ENCODE measurements at places on chromosomes 16 and 17.

DNA sequence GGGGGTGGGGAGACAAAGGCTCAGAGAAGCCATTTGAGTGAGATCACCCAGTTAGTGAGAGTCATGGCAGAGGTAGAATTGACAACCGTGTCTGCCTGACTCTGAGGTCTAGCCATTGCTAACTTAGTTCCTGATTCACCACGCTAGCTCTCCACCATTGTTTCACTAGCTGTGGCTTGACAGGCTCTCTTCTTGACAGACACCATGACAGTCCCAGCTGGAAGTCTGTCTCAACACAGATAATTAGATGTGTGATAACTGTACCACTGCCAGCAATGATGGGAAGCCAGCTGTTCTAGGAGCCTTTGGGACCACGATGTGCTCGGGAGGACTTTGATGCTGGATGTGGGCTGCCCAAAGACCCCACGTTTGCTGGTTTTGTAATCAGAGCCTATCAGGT is 170.5 kb upstream of the CACNG3 start:
- no peak for DNase-seq

DNA sequence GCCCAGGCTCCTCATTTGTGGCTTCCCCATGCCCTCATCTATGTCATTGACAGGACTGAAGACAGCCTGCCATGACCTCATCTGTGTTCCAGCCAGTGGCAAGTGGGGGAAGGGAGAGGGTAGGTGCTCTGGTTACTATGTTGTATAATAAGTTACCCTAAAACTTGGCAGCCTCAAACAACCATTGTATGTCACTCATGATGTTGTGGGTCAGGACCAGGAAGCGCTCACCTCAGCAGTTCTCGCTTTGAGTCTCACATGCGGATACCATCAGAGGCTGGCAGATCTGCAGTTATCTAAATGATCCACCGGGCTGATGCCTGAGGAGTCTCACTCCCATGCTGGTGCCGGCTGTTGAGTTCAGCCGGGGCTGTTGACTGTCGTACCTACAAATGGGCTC is 89.0 kb upstream of the TMEM97 start:
- DNase-seq, result no peak

DNA sequence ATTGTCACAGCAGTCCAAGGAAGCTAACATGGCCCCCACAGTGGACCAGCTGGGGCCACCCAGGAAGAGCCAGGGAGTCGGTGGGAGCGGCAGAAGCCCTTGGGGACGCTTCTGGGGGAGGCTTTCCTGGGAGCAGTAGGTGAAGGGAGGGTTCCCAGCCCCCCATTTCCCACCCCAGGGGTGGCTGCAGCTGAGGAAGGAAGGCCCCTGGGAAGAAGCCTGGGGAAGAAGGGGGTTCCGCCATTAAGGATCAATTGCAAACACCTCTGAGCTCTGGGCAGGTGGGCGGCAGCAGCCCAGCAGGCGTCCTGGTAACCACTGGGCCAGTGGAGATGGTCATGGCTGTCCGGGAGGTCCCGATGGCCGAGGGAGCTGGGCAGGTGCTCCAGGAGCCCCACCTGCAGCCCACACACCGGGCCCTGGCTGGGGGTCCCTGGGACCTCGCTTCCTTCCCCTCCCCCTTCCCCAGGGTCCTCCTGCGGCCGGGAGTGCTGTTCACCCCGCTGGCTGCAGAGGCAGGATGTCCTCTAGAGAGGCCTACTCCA is 592 bp upstream of the PERCC1 start:
- no peak for DNase-seq

GRCh38 chr17:34571428-34572130 is 7.8 kb upstream of the TMEM132E start:
- no peak for DNase-seq

GRCh38 chr16:56193951-56194726 is 2.9 kb downstream of the GNAO1 start:
- DNase-seq, result peak; percentile 87

GRCh38 chr17:34673995-34674890 is 94.9 kb downstream of the TMEM132E start:
- peak; percentile 23 for DNase-seq

- no peak for DNase-seq
Observed at GRCh38 chr17:50076221-50076590, 18.9 kb upstream of the PDK2 start.

- no peak for DNase-seq
Observed at GRCh38 chr17:41492771-41493170, 3.1 kb upstream of the KRT36 start.

- DNase-seq, result no peak
Observed at GRCh38 chr17:37458805-37459204, 30.9 kb upstream of the DUSP14 start.

DNA sequence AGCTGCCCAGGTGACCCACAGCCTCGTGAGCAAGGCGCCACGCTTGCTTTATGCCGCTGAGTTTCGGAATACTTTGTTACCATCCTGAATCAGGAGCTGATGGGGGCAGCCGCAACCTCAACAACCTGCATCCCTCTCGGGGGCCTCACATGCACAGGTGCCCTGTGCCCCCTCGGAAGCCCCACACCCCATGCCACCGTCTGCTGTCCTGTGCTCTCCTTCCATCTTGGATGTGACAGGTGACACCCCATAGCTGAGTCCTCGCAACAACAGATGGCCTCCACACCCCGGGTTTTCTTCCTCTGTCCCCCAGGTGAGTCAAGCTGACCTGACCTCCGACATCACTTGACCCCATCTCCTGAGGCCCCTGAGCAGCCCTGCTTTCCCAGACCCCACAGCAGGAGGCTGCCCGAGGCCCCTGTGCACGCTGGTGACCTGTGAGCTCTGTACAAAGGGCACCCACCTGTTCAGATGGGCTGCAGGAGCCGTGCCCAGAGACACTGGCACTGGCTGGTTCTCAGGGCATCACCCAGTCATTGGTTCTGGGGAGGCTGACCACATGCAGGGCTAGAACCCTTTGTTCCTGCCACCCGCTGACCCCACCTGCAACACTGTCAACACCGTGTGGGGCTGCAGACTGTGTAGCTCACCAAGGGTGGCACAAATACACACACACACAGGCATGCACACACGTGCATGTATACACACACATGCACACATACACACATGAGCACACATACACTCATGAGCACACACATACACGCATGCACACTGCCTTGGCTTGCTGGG is 57.7 kb downstream of the RMI2 start:
- no peak for DNase-seq

GRCh38 chr16:26569793-26570192 is 496.9 kb upstream of the C16orf82 start:
- DNase-seq, result peak; percentile 2

DNA sequence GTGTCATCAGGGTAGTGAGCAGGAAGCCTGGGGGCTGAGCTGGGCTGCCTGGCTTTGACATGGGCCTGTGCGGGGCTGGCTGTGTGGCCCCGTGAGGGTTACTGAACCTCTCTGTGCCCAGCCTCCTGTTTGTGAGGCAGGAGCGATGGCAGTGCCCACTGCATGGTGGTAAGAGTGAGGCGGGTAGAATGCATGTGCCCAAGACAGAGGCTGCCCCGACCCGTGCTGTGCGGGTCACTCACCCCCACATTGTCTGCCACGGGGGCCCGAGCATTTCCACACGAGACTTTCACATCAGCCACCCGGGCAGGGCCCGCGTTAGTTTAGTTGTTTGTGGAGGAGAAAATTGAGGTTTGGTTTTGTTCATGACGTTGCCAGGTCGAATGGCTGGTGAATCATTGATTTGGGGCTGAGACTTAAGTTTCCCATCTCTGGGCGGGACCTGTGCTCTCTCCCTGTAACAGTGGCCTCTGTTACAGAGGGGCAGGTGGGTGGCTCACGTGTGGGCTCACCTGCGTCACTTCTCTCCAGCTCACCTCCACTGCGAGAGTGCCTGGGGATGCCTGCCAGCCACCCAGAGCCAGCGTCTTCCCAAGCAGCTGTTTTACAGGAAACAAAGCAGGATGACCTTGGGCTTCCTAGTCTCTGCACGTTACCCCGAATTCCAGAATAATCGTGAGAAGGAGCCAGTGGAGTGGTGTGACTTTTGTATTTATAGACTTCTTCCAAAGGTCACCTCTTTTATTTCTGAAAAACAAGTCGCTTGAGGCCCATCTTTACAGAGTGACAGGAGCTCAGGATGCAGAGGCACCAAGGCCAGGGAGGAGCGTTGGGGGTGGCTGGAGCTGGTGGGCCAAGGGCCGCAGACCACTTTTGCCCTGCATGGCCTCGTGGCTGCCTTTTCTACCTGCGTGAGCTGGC is 150.6 kb downstream of the RPTOR start:
- no peak for DNase-seq

DNA sequence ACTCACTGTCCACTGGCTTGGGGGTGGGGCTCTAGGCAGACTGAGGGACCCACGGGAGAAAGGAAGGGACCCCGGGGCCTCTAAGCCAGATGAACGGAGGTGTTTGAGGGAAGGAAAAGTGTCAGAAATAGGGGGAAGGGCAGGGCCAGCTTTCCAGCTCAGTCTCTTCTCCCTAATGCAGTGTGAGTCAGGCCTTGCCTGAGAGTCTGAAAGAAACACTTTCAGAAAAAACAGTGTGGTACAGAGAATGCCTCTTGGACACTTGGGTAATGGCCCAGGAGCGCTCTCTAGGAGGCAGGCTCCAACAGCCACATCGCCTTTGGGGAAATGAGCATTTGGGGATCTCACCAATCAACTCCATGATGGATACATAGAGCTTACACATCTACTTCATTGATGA is 46.9 kb downstream of the NDEL1 start:
- no peak for DNase-seq

DNA sequence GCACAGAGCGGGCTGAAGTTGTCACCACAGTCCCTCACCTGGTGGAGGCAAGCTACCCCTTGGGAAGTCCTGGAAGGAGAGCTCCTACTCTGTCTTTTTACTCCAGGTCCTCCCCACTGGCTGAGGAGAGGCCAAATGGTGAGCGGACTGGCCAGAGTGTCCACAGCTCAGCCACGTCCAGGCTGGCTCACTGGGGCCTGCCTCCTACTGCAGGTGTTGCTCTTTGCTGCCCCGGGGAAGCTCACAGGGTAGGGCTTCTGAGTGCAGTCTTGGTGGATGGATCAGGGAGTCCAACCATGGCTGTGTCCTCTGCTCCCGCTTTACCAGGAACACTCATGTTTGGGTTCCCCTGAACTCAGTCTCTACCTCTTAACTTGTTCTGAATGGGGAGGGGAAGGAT is 2.7 kb downstream of the B9D1 start:
- DNase-seq, result no peak

DNA sequence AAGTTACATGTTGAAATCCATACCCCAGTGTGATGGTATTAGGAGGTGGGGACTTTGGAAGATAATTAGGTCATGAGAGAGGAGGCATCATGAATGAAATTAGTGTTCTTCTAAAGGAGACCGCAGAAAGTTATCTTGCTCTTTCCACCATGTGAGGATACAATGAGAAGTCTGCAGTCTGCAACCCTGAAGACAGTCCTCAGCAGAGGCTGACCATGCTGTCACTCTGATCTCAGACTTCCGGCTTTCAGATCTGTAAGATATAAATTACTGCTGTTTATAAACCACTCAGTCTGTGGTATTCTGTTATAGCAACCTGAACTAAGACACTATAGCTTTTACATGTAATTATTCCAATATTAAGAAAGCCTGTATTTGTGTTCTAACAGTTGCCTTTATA is 116.7 kb upstream of the CES5A start:
- no peak for DNase-seq

DNA sequence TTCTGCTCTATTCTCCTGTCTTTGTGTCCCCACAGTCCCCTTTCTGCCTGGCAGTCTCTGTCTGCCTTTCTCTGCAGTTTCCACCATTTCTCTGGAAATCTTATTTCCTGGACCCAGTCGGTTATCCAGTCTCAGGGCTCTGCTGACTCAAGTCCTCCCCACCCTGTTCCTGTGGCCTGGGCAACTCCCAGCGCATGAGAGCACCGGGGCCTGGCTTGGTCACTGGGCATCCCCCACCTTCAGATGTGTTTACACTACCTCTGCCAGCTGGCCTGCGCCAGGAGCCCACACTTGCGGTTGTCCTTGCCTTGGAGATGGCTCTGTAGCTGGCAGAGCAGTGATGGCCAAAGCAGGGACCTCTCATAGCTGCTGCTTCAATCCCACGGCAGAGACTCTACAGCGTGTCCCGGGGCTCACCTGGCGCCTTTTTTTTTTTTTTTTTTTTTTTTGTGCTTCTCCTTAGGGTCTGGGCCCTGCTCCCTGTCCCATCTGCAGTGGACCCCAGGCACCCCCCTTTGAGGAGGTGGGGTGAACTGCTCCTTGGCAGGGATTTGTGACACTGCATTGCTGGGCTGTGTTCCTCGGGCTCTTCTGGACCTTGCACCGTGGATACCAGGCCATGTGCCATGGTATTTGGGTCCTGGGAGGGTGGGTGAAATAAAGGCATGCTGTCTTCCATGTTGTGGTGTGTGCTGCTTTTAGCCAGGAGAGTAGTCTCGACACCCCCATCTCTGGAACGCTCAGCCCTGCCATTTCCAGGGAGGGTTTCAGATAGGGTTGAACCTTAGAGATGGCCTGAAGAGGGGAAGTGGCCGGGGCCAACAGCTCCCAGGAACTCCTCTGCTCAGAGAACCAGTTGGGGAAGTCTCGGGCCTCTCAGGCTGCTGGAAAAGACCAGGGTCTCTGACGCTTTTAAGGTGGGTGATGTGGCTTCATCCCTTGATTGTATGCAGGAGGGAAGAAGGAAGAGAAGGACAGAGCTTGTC is 17.5 kb downstream of the GUCY2D start:
- DNase-seq, result no peak

DNA sequence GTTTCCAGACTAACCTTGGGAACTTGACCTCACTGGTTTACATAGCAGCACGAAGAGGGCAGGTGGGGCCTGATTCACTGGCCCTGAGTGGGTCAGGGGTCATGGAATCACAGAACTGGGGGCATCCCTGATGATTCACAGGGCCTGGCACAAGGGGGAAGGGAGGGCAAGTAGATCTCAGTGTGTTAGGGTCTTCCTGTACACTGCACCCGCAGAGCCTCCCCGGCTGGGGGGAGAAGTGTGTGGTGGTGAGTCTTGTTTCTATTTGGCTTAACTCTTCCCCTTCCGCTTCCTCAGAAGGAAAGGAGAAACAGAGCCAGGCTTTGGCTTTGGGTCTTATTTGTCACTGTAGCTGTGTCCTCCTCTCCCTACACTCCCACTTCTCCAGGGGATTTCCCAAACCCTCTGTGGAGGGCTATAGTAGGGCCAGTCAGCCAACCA is 3.7 kb downstream of the STARD3 start:
- DNase-seq, result no peak

DNA sequence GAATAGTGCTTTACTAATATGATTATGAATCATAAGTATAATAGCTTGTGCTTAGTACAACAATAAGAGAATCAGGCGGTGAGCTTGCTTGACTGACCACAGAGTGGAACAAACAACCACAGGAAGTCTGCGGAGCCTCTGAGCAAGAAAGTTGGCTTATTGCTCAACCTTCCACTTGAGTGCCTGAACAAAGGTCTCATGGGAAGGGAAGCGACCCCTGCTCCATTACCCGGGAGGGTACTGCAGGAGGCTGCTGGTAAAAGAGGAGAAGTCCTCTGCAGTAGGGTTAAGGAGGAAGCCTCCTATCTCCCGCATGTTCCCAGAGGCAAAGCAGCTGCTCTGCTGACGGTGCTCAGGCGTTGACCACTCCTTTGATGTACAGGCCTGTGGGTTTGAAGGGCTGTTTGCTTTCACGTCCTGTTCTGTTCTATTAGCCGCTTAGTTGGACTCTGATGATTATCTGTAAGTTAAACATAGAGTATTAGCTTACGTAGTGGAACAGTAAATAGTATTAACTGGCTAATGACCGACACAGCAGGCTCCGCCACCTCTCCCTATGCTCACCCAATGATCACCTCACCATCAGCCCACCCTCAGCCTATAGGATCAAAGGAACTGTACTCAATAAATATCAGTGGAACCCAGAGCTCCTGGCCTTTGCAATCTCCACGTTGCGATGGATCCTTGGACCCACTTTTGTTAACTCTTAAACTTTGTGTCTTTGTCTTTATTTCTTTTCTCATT is 17.5 kb downstream of the ALOX15B start:
- no peak for DNase-seq

Data from NCI-H2171 (cell line).